ENCODE measurements at places on chromosomes 7 and 10.

- DNase-seq, result no peak
Measured at GRCh38 chr10:44313761-44314165, 71.1 kb downstream of the CXCL12 start.

DNA sequence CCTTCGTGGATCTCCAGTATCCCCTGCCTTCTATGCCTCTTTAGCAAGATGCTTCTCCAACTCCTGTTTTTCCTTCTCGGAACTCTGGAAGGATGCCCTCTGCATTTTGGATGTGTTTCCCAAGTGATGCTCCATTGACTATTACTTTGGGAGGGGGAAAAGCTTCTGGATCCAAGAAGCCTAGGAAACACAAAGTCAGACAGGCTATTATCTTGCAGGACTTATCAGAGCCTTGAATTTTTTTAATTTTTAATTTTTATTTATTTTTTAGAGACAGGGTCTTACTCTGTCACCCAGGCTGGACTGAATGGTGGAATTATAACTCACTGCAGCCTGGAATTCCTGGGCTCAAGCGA is 21.1 kb downstream of the TMEM270 start:
- DNase-seq, result no peak

DNA sequence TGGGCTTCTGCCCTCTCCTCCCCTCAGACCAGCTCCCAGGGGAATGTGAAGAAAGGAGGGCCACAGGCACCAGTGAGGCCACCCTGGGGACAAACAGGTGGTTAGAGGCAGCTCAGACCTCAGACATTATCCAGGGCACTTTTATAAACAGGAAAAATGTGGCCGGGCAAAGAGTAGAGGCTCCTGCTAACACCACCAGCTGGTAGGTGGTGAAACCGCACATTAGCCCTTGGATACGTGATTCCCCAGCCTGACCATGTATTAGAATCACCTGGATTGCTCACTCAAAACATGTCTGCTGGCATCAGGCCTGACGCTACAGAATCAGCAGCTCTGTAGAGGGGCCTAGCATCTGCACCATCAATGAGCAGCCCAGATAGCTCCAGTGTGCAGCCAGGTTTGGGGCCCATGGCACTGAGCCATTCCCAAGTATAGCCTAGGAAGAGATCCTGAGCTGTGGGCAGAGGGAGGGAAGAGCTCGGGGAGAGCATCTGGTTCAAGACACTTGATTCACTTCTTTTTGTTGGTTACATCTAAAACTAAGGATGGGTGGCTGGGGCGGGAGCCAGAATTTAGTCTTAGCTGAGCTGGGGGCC is 37.1 kb downstream of the GPR26 start:
- no peak for DNase-seq

- no peak for DNase-seq
Measured at GRCh38 chr10:68099736-68100135, 9.6 kb upstream of the MYPN start.

- no peak for DNase-seq
Measured at GRCh38 chr7:106246902-106247711, 37.7 kb downstream of the NAMPT start.

DNA sequence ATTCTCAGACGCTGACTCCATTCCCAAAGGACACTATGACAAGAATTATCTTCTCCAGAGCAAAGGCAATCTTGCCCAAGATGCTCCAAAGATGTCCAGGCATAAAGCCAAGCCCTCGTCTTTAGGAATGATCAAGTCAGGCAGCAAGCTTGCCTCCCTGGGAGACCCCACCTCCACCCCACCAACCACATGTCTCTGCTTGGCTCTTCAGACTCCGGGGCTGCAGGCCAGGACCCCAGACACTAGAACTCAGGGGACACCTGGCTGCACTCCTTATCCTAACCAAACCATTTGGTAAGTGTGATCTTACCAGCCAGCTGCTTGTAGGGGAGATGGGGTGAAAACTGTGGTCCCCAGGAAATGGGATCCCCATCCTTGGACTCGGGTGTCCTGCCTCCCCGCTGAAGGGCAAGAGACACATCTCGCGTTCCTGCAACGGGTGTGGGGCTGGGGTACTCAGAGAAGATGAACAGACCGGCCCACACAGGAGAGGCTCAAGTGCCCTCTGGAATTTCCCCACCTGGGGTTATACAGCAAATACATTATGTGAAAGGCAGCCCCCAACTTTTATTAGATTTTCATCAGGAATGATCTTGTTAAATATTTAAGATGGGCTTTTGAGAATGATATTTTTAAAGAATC is 55.7 kb downstream of the INSIG1 start:
- no peak for DNase-seq

DNA sequence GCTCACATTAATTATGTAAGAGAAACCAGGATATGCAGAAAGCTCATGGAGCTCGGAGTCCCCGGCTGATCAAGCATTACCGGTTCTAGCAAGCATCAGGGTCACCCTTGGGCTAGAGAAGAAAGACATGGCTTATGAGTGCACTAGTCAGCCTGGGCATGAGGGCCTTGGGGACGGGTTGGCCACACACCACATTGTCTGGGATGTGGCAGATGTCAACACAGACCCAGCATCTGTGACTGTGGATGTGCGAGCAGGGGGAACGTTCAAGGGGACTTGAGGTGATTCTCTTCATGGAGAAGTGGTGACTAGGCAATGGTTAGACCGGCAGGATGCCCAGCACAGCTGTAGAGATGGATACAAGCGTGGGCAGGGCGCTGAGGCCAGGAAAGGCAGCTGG is 13.7 kb downstream of the ZMIZ2 start:
- DNase-seq, result no peak

Measured in T-helper 9 cell (primary cell).